ENCODE measurements at places on chromosomes 6 and 20.

- DNase-seq: no peak
Observed at GRCh38 chr6:144549837-144550747, 265.0 kb downstream of the UTRN start.

DNA sequence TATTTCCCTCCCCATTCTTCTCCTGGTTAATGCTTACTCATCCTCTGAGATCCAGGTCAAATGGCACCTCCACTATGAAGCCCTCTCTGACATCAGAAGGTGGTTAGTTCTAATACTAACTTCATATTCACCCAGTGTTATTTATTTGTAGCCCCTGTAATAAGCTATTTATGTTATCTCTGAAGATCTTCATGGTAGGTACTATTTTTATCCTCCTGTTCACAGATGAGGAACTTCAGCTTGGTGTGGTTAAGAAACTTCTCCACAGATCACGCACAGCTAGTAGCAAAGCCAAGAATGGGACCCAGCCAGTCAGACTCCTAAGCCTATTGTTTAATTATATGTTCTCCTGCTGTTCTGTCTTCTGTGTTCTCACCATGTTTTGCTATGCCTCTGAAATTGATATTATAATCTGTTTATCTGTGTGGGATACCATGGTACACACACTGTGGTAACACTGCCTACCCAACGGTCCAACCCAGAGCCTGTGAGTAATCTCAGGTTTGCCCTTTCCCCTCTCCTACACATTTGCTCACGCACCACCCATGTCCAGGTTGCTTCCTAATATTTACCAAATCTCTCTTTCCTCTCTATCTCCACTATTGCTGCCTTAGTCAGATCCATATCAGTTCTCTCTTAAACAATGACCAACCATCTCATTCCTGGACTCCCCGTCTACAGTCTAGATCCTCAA lies 98.4 kb downstream of the IPCEF1 start:
- no peak for DNase-seq

- no peak for DNase-seq
Observed at GRCh38 chr6:159908979-159909378, 18.2 kb downstream of the MAS1 start.

GRCh38 chr20:15739035-15739434 lies 834.2 kb downstream of the KIF16B start:
- no peak for DNase-seq

DNA sequence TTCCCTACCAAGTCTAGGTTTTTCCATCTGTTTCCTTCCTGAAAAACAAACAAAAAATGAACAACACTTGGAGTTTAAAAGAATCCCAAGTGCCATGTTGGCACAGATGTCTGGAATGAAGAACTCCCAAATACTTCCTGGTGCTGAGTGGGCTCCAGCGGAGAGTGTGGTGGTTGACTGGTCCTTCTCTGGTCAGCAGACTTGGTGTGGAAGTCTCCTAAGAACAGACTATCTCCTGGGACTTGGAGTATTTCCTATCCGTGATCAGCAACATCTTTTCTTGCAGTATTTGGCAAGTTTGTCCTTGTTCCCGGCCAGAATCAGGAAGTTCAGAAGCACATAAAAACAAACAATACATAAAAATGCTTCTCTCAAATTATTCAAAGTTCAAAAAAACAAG lies 154.1 kb downstream of the MTFR2 start:
- no peak for DNase-seq

GRCh38 chr6:156582509-156582992 lies 194.6 kb upstream of the ARID1B start:
- no peak for DNase-seq

- no peak for DNase-seq
Observed at GRCh38 chr6:17656092-17656491, 50.6 kb downstream of the NUP153 start.

- DNase-seq: no peak
Observed at GRCh38 chr6:33894438-33894837, 90.6 kb upstream of the MLN start.

- no peak for DNase-seq
Observed at GRCh38 chr20:62162765-62163484, 19.4 kb downstream of the SS18L1 start.

DNA sequence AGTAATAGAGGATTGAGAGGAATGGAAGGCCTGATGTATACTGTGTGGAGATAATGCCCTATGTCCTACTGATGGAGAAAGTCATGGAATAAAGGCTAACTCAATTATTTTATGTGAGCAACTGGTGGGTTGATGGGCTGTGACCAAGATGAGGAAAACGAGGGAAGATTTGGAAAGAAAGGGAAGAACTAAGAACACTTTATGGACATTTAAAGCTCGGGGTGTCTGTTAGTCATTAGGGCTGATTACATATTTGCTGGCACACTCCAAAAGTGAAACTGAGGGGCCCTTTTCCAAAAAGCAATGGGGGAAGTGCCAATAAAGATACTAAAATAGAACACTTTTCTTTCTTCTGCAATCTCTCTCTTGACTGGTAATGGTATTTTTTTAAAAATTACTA lies 439.5 kb downstream of the PLCB1 start:
- DNase-seq: no peak

GRCh38 chr20:61789329-61789728 lies 276.4 kb downstream of the TAF4 start:
- DNase-seq: no peak

DNA sequence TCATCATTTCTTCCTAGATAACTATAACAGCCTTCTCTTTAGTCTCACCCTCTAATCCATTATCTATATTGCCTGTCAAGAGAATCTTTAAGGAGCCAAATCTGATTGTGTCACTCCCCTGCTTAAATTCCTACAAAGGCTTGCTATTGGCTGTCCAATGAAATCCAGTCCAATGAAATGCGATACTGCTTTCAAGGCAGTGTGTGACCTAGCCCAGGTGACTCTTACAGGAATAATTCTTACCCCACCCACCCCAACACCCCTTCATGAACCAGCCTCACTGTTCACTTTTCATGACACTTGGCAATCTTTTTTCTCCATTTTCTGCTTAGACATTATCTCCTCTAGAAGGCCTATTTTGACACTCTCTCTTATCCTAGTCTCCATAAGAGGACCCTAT lies 163.3 kb upstream of the MARCKS start:
- DNase-seq: no peak

- no peak for DNase-seq
Observed at GRCh38 chr6:2542858-2543218, 207.9 kb downstream of the MYLK4 start.

- DNase-seq: no peak
Observed at GRCh38 chr20:4083098-4083865, 67.9 kb upstream of the RNF24 start.

- no peak for DNase-seq
Observed at GRCh38 chr20:47775841-47776240, 9.4 kb downstream of the SULF2 start.

DNA sequence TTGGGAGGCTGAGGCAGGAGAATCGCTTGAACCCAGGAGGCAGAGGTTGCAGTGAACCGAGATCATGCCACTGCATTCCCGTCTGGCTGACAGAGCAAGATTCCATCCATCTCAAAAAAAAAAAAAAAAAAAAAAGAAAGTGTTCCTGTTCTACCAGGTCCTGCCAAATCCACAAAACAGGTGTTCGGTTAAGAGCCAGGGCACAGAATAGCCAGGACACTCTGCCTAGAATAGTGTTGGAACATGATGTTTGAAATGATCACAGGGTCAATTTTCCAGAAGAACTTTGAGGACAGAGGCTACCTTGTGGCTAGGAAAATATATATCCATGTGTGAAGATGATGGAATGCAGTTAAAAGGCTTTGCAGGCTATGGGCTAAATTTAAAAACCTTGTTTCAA lies 63.6 kb upstream of the TRAF3IP2 start:
- DNase-seq: no peak

GRCh38 chr6:158599635-158600034 lies 39.7 kb downstream of the TMEM181 start:
- DNase-seq: no peak

GRCh38 chr6:30836431-30836866 lies 47.9 kb upstream of the DDR1 start:
- DNase-seq: no peak

Measured in SK-N-DZ (cell line).